H54 (cell line): ENCODE measurements at places on chromosomes 11 and 22.

DNA sequence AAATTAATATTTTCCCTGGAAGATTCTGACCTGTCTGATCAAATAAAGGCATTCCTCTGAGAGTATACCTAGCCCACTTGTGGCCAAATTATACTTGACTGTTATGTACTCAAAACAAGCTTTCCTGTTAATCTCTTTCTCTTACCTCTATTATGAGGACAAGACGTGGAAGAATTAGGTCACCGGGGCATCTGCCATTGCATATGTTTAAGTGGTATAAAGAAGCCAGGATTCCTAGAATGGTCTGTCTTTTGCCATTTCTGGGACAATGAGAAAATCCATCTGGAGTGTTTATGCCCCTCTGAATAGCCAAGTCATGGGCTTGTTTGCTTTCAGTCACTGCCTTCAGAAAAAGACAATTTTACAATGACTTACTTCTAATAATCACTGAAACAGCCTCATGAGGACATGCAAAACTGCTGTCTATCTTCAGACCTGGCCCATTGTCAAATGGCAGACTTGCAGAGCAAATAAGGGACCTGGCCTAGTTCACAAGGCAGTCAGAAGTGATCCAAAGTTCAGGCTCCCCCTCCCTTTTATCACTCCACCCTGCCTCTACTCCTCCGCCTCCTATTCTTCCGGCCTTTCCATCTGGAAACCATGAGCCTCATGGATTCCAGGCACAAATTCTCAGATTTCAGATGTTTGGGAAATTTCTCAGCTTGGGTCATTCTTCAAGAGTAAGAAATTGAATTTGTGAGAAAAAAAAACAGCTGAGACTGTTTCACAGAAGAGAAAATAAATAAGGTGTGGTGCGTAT is 128.1 kb upstream of the LDLRAD3 start:
- DNase-seq: no peak

DNA sequence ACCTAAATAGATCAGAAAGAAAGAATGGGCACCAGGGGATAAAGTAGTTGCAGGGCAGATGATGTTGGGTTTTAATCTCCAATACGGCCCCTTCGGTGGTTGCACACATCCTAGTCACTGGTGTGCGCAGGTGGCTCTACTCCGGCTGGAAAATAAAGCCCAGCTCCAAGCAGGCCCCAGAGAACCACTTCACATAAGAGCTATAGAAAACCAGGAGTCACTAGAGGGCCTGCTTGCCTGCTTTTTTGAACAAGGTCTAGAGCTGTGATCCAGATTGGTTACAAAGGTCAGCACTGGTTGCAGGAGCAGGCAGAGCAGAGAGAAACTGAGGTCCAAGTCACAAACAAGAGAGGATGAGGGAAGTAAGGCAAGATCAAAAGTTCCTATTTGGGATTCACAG is 41.5 kb upstream of the MS4A8 start:
- no peak for DNase-seq

DNA sequence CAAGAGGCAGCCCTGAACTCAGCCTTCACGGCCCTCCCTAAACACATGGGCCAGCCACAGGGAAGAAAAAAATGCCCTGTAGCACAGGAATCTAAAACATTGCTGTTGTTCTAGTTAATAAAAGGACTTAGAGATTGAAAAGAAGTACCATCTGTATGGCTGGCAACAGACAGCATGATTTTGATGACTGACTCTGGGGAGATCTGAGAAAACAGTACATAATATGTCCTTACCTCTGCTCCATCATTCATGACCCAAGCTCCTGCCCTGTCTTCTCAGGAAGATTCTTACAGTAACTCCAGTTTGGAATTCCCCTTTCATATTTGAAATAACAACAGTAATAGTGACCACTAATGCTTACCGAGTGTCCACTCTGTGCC is 244.2 kb downstream of the ETS1 start:
- DNase-seq: no peak

DNA sequence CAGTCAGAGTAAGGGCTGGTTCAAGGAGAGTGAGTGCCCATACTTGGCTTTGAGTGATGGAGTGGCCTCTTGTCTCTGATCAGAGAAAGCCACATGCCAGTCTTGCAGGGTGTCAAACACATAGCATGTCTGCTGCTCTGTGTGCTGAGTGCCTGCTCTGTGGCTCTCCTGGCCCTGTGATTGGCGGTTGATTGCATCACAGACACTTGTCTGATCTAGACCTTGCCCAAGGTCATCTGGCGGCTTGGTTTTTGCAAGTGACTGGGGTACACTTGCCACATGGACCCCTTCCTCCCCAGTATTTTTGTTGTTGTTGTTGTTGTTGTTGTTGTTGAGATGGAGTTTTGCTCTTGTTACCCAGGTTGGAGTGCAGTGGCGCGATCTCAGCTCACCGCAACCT is 10.3 kb downstream of the OSBP2 start:
- DNase-seq: no peak

DNA sequence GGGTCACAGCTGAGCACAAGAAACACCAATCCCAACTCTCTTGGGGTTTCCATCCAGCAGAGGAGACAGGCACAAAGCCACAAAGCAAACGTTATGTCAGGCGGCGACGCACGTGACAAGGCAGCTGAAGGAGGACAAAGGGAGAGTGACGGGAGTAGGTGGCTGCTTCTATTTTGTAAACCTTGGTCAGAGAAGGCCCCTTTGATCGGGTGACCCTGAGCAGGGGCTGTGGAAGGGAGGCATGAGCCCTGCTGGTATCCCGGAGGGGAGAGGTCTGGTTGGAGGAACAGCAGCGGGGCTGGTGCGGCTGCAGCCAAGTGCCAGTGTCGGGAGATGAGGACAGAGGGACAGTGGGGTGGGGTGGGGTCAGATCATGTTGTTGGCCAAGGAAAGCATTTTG is 17.3 kb upstream of the RFPL3 start:
- no peak for DNase-seq

DNA sequence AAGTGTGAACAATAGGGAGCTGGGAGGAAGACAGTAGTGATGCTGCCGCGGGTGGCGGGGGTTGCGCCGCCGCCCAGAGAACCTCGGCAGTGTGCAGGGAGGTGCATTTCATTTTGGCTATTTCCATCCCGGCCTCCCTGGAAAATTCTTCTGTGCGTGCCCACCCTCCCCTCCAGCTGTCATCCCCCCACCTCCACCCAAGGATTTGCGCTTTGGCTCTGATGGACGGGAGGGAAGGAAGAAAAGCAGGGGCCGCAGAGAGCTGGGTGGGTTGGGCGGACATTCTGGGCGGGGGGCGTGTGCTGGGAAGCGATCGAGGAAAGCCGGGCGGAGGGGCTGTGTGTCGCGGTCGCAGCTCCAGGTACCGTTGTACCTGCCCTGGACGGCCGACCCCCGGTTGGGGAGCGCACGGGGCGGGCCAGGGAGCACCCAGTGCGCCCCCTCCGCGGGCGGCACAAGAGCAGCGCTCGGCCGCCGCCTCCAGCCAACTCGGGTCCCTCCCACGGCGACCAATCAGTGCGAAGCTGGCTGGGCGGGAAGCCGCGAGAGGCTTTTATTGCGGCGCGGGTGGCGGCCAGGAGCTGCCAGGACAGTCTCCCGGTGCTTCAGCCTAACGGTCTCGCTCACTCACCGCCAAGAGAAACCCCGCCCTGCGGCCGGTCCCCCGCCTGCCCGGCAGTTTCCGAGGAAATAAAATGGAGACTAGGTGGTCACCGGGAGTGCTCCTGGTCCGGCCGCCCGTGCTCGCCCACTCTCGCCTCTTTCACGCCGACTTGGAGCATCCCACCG is 1.6 kb downstream of the NCAM1 start:
- no peak for DNase-seq

GRCh38 chr22:28175730-28176492 is 256.9 kb upstream of the PITPNB start:
- no peak for DNase-seq

DNA sequence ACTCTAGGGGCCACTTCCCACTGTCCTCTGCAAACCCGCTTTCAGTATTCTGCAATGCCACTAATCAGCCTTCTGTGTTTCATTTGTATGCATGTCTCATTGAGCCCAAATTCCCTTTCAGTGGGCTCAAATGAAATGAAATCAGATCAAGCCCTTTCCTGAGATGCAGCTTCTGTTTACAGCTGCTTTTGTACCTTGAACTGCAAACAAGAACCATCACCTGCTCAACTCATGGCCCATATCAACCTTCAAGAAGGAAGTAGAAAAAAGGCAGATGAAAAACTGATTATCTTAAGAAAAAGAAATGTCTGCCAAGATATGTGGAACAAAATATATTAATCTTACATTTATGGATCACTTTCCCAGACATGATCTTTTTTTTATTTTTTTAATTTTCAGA is 141.1 kb upstream of the ARHGAP42 start:
- no peak for DNase-seq

DNA sequence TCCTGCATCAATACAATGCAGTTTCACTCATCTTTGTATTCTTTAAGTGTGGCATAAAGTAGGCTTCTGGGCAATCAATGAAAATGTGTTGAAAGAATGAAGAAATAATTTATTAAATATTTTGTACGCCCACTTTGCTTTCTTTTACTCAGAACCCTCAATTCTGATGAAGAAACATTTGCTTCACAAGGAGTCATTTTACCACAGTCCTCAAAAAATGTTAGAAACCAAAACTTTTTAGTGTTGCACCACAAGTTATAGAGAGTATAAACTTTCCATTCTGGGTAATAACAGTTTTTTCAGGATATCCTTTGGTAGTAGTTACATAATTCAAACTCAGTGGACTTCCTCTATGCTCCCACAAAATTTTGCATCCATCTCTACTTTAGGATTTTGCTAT is 360.5 kb downstream of the DLG2 start:
- DNase-seq: no peak

GRCh38 chr22:17501679-17502285 is 61.5 kb upstream of the SLC25A18 start:
- peak; percentile 13 for DNase-seq

DNA sequence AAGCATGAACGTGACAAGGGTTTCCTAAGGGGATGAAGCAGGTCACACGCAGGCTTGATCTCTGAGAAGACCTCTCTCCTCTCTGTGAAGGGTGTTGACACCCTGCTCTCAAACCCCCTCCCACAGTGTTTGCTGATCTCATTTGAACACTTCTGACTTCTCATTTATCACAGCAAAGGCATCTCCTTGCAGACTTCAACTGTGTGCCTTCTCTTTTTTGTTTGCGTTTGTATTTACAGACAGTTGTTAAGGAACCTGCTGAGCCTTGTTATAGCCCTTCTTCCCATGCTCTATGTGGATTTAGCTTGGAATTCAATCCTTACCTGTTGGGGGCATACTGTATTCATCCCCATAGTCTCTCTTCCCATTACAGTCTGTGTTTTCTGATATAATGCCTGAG is 206.5 kb downstream of the NELL1 start:
- DNase-seq: no peak

GRCh38 chr11:130847517-130847916 is 68.8 kb downstream of the SNX19 start:
- peak; percentile 39 for DNase-seq

- no peak for DNase-seq
These were observed 60.9 kb upstream of the SESN3 start for GRCh38 chr11:95291946-95292345.

DNA sequence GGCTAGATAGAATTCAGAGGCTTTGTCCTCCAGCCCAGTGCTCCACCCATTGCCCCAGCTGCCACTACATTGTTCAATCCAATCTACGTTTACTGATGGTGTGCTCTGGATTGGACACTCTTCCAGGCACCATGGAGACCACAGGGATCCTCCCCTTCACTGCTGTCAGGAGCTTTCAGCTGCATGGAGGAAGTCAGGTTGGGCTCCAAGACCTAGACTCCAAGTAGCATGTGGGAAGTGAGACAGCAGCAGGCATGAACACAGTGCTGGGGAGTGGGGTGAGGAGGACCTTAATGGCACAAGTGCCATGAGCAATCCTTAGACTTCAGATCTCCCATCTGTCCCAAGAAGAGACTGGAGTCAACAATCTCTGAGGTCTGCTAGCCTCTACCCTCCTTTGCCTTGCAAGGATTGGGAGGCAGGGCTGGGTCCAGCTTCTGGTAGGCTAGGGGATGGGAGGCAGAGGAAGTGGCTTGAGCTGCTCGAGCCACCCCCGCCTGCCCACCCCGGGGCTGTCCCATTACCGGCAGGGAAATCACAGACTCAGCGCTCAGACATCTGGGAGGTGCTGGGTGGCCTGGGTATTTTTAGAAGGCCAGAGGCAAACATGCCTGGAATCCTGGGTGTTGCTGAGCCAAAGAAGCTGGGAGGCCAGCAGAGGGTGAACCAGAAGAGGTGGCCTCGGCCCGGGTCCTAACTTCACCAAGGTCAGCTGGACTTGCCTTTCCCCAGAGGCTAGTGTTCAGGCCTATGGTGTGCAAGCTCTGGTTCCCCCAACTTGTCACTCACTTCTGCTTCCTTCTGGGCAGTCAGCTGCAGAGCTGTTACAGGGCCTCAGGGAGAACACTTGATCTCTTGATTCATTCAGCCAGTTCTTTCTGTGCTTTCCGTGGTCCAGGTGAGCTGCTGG is 15.2 kb upstream of the FCHSD2 start:
- DNase-seq: no peak

- DNase-seq: no peak
These were observed 22.6 kb downstream of the OR6M1 start for GRCh38 chr11:123783536-123783935.

DNA sequence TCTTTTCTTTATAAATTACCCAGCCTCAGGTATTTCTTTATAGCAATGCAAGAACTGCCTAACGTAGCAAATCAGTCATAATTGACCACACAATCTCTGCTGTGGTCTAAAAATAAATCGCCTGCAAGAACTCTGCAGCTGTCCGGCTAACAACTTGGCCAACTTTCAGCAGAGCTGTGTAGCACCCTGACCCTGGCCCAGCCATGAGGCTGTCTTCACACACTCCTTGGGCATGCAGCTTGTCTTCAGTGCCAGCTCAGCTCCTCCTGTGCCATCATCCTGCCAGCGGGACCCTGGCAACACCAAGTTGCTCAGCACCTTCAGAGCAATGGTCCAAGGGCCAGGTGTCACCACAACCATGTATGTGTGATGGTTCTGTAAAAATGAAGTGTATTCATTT is 355.6 kb downstream of the OPCML start:
- no peak for DNase-seq

DNA sequence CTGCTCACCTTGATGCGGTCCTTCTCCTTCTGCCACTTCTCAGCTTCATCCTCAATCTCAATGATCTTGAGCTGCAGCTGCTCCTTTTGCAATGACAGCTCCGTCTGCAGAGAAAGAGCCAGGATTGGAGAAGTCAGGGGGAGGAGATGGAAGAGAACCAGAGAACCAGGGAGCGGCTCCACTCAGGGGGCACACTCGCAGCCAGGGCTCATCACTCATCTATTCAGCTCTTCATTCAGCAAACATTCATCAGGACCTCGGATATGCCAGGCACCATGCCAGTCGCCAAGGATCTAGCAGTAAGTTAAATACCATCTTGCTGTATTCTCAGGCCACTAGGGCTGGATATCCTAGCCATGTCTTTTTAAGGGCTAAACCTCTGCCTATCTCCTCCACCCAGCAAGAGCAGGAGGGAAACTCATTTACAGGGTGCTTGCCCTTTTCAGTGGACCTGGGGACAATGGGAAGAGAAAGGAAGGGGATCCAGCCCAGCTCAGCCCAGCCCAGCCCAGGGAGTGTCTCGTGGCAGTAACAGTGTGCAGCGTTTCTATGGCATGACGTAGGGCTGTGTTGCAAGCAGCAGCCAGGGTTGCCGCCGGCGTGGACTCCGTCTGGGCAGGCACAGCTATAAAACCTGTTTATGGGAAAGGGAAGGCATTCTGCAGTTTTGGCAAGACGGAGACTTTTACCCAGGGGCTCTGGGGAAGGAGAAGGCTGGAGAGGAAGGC is 9.4 kb downstream of the TRIM29 start:
- DNase-seq: peak; percentile 38

GRCh38 chr11:1387961-1388762 is 1.6 kb upstream of the BRSK2 start:
- DNase-seq: no peak

- DNase-seq: peak; percentile 71
These were observed 49.5 kb downstream of the IGF2 start for GRCh38 chr11:2089536-2090165.
